NCI-H460 (cell line): ENCODE measurements at places on chromosomes 6 and 20.

GRCh38 chr6:95593025-95593424 lies 15.7 kb downstream of the MANEA start:
- DNase-seq = no peak

GRCh38 chr6:76770281-76770680 lies 693.0 kb downstream of the HTR1B start:
- DNase-seq = no peak

- no peak for DNase-seq
Measured at GRCh38 chr20:17640146-17640874, 41.7 kb downstream of the RRBP1 start.

DNA sequence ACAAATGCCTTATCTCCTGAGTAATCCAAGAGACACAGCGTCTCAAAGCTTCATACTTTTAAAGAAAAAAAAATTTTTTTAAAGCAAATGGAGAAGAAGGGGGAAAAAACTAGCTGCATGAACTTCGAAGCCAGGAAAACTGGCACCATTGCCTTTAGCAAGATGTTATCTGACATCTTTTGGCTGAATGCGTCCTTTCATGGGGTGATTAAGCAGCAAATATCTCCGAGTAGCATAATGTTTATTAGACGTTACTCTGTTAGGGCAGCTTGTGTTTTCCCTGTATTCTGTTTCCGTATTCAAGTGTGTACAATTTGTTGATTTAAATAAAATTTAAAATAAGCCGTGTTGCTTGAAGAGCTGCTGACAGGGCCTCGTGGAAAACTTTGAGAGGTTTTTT lies 76.5 kb upstream of the TSHZ2 start:
- DNase-seq = no peak

- DNase-seq = no peak
Measured at GRCh38 chr20:57468523-57469417, 56.2 kb downstream of the CTCFL start.

DNA sequence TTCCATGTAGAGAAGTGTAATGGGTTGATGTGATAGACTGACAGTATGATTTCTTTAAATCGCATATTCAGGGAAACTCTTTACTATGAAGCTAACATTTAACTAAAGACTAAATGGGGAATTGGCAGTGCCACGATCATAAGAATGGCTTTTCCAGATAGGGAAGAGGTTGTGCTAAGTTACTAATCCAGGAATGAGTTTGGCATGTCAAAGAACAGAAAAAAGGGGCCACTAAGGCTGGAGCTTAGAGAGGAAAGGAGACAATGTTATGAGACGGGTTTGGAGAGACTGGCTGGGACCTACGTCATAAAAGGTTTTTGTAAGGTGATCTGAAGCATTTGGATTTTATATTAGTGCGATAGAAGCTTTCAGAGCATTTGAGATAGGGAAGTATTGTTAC lies 40.6 kb downstream of the SENP6 start:
- DNase-seq = no peak

DNA sequence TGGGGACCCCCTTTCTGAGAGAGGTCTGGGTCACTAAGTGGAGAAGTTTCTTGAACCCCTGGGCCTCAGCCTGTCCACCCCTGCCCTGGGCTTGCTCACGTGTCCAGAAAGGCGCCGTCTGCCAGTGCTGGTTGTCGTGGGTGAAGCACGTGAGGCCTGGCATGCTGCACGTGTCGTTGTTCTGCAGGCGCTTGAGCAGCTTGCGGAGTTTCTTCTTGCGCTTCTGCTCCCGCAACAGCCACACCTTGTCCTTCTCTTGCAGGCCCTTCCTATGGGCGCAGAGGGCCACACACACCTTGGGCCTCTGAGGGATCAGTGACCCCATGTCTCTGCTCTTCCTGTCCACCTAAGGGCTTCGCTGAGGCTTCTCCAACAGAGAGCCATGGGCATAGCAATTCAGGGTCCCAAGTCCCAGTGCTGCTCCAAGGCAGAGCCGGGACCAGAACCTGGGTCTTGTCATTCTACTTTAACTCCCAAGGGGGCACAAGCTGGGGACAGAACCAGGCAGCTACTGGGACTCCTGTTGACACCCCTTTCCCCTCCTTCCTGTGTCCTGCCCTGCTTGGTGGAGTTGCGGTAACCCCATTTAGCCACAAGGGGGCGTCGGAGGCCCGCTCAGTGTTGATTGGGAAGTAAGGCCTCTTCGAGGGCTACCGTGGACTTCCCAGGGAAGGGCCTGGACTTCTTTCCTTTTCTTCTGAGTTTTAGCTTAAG lies 121.8 kb downstream of the SULF2 start:
- DNase-seq = peak; percentile 74

- DNase-seq = no peak
Measured at GRCh38 chr6:38311201-38311600, 328.5 kb downstream of the BTBD9 start.

GRCh38 chr6:53986165-53986720 lies 125.0 kb upstream of the MLIP start:
- DNase-seq = peak; percentile 54
